HCT116 (cell line): ENCODE measurements at places on chromosomes 5 and 9.

DNA sequence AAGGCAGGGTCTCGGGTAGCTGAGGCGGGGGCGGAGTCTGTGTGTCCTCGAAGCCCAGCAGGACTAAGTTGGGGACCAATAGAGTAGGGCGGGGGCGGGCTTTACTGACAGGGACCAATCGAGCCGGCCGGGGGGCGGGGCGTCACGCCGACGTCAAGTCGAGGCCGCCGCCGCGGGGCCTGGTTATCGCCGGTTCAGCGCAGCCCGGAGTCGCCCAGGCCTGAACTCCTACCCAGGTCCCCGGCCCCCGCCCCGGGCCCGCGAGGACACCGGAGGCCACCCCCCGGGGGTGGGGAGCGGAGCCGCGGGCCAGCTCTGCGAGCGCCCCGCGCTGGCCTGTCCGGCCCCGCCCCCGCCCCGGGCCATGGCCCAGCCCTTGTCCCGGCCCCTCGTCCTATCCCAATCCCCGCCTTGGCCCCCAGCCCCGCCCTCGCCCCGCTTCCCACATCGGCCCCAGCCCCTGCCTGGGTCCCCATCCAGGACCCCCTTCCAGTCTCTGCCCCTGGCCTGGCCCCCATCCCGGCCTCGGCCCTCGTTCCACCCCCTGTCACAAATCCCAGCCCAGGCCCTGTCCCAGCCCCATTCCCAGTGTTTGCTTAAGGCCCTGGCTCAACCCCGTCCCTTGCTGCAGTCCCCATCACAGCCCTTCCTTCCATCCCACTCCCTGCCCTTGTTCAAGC is at the start of gene TMEM8B:
Gene TMEM8B, plus strand, starts transcription at position 145 of the 680 bp plus-strand sequence. Its CDS starts 220 bp downstream, at position 365.
- DNase-seq, result peak; percentile 76

DNA sequence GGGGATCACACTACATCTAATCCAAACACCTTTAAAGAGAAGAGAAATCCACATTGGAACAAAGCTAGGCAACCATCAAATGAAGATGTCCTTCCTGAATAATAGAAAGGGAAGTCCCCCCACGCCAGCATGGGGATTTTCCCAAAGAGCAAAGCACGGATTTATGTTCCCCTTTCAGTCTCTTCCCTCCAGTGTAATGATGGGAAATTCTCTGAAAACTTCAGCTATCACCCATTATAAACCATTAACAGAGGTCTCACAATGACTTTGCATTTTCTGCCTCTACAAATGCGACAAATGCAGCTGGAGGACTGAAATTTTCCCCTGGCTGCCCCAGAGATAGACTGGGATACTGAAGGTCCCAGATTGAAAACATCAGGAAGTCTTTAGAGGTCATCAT is 368.7 kb downstream of the EFNA5 start:
- DNase-seq, result no peak

- DNase-seq, result no peak
Measured at GRCh38 chr5:168313596-168314204, 22.3 kb downstream of the WWC1 start.

GRCh38 chr5:172319708-172320441 is 36.3 kb upstream of the UBTD2 start:
- DNase-seq, result no peak

DNA sequence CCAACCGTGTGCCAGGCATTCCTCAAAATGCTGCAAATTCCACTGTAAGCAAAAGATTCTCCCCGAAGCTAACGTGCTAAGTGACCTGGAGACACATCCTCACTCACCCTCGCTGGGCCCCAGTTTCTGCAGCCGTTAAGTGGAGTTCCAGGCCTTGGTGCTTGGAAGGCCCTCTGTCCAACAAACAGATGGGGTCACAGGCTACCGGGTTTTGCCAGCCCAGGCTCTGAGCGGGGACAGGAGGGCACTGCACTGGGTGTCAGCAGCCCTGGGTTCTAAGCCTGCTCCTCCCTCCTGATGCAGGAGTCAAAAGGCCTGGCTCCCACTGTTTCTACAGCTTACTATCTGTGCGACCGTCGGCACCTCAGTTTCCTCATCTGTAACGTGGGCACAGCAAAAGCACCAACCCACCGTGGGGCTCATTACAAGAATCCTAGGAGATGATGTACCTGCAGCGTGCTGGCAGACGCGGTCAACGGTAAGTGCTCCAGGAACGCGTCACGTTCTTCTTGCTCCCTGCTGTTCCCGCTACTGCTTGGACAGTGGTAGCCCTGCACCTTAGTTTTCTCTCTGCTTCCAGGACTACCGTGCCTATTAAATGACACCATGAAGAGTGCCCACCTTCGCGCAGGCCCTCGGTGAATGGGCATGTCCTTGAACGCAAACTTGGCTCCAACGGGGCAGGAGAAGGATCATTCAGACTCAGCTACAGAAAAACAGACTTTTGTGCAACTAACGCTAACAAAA is 84.8 kb downstream of the ADAMTS2 start:
- DNase-seq, result no peak
